ENCODE measurements at places on chromosomes 1 and 21.

DNA sequence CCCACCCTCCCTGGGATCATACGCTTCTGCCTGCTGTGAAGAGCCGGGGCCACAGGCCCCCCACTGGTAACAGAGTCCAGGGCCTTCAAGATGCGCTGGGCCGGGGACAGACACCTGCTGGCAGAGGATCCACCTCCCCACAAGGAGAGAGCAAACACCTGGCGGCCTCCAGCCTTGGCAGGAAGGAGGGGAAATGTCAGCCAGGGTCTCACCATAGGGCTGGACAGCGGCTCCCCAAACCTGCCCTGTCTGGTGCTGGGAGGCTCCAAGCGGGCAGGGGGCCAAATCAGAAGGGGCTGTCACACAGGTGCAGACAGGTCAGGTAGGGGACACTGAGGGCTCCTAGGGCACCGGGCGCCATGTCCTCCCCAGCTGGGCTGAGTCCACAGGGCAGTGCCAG lies 58.9 kb downstream of the KCNAB2 start:
- no peak for DNase-seq

DNA sequence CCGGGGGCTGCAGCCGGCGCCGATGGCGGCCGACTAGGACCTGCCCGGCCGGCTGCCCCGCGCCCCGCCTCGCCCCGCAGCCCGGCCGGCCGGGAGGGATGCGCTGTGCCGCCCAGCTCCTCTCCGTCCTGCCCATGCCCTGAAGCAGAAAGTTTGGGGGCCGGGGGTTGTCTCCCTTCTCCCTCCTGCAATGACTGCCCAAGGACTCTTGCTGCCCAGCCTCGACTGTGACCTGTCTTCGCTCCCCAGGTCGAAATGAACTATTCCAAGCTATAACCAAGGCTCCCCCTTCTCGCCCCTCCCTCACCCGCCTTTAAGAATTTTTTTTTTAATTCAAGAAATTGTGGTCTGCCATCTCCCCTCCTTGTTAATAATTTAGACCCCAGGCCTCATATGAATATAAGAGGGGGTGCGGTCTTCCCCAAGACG lies 361 bp downstream of the TMCC2 start:
- no peak for DNase-seq

GRCh38 chr1:109671067-109671466 lies 3.2 kb downstream of the GSTM2 start:
- DNase-seq: no peak

DNA sequence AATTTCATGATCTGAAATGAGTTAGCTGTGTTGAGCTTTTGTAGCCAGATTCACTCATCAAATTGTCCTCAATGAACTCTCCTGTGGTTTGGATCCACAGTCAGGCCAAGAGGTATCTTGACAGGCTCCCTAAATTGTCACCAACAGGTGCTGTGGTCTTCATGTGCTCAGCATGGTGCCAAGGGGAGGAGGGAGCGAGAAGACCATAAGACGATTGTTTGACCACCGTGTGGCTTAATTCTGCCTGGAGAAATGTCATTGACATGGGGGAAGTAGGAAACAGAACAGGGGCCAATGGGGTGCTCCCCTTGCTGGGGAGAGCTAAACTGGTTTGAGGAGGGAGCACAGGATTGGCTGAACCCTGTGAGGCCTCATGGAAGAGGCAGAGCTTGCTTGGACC lies 219.3 kb downstream of the KCNJ6 start:
- no peak for DNase-seq

- no peak for DNase-seq
These were observed 494.0 kb downstream of the KCNT2 start for GRCh38 chr1:196114193-196114592.

DNA sequence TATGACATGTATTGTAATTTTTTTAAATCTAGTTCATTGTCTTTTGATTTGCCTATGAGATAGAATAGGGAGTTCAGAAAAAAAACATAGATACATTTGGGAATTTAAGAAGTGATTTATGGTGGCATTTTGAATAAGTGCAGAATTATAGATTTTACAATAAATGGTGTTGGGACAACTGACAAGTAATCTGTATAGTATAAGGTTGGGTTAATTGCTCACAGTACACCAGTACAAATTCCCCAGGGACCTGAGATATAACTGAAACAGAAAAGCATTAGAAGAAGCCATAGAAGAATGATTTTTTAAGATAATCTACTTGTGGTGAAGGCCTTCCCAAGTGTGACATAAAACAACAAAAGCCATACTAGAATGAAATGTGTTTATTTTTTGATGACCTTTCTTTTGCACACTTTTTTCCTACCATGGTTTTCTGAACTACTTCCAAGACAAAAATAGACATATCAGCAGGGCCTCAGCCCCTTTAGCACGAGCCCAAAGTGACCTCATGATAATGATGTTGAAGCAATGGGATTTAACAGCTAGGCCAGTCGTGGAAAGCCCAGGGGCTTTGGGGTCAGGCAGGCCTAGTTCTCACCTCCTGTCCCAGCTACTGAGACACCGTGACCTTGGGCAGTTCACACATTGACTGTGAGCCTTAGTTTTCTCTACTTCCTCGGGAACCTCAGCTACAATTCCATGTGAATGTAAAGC lies 87.4 kb downstream of the GREM2 start:
- DNase-seq: no peak

- DNase-seq: no peak
These were observed 62.5 kb upstream of the ACTL8 start for GRCh38 chr1:17692645-17693044.

GRCh38 chr1:113040041-113040440 lies 33.0 kb upstream of the LRIG2 start:
- no peak for DNase-seq

GRCh38 chr1:118322331-118322730 lies 137.3 kb upstream of the SPAG17 start:
- no peak for DNase-seq

- DNase-seq: no peak
These were observed 32.7 kb upstream of the WASF2 start for GRCh38 chr1:27522432-27523336.

DNA sequence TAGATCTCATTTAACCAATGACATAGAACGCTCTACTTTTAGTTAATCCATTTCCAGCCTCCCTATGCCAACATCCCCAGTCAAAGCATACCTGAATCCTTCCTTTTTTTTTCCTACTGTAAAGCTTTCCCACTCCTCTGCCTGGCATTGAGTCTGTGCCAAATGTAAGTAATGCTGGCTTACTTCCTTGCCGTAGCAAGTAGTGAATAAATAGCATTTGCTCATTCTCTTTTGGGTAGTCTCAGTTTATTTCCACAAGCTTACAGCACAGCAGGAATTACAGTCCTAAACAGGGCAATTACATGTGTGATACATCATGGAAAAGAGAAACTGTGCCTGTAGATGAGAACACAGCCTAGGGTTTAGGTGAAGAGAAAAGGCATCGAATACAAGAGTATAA lies 352.6 kb upstream of the NEGR1 start:
- DNase-seq: no peak

- DNase-seq: no peak
These were observed 8.5 kb upstream of the FYB2 start for GRCh38 chr1:56827711-56828110.

DNA sequence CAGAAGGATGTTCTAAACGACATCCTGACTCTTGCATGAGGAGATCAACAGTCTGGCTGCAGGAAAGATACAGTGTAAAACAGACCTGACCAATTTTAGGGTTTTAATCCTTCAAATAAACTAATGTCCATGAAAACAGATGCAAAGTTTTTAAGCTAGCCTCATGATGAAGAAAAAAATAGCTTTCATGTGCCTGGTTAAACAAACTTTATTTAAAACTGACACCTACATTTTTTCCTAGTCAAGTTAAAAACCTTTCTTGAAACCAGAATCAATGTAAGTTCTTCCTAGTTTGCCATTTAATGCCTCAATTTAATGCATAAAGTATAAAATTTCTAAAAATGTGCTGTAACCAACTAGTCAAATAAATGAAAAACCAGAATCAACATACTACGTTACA lies 2.9 kb downstream of the WDR26 start:
- no peak for DNase-seq

- no peak for DNase-seq
These were observed 7.6 kb downstream of the CD101 start for GRCh38 chr1:117009132-117009531.

DNA sequence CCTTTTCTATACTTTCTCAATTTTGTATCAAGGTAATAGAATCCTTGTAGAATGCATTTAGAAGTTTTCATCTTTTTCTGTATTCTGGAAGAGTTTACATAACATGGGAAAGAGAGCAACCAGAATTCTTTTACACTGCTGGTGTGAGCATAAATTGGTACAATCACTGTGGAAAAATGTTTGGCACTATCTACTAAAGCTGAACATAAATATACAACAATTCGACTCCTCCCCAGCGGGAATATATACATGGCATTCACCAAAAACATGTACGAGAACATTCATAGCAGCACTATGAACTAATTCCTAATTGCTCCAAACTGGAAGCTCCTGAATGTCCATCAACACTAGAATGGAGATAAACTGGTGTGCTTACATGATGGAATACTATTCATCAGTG lies 1.8 kb upstream of the ACBD6 start:
- no peak for DNase-seq

DNA sequence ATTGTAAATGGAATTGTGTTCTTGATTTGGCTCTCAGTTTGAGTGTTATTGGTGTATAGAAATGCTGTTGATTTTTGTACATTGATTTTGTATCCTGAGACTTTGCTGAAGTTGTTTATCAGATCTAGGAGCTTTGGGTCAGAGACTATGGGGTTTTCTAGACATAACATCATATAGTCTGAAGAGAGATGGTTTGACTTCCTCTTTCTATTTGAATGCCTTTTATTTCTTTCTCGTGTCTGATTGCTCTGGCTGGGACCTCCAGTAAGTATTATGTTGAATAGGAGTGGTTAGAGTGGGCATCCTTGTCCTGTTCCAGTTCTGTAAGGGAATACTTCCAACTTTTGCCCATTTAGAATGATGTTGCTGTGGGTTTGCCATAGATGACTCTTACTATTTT lies 39.1 kb upstream of the ANGPTL1 start:
- DNase-seq: no peak

- DNase-seq: no peak
These were observed 412.1 kb downstream of the LTN1 start for GRCh38 chr21:28580585-28580984.

GRCh38 chr1:51214615-51215131 lies 21.4 kb upstream of the RNF11 start:
- no peak for DNase-seq

DNA sequence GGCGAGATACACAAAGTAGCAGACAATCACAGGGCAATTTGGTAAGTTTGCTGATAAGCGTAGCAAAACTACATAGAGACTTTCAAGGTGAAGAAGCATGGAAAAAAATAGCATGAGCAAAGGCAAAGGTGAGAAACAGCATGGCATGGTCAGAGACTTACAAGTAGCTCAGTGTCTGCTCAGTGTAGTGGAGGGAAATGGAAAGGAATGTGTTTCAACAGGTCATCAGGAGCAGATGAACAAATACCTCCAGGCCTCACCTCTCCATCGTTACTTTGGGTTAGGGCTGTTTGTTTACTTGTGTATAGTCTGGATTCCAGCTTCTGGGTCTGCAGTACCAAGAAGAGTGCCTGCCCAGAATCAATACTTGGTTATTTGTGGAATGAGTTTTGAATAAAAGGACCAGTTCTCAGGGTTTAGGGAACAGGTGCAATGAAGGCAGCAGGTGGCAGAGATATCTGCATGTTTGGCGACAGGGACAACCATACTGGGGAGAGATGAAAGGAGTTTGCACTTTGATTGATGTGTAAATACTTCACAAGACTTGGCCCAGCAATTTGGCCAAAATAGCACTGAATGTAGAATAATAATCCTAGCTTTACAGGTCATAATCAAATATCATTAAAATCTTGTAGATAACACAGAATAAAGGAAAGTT lies 97.0 kb upstream of the FGGY start:
- no peak for DNase-seq

DNA sequence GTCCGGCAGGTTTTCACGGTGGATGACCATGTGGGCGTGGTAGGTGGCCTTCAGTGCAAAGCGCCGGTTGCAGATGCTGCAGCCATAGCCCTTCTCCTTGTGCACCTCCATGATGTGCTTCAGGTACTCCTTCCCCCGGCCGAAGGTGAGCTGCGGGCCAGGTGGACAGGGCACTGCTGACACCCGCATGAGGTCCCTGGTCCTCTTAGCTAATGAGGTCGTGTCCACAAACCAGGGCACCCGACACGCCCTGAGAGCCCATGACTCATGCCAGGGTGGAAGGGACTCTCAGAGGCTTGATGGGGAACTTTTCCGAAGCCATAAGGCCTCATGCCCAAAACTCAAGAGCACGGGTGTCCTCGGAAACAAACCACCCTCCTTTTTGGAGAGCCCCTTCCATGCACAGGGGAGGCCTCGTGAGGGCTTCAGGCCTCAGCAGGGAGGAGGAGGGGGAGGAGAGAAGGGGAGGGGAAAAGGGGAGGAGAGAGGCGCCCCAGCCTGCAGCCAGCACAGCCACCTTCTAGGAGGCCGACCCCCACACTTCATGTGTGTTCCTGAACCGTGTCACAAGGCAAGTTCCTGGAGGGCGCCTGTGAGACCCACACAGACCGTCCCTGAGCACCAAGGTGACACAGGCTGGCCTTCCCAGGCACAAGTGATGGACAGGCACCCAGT lies 54.4 kb upstream of the RIPK4 start:
- DNase-seq: no peak

DNA sequence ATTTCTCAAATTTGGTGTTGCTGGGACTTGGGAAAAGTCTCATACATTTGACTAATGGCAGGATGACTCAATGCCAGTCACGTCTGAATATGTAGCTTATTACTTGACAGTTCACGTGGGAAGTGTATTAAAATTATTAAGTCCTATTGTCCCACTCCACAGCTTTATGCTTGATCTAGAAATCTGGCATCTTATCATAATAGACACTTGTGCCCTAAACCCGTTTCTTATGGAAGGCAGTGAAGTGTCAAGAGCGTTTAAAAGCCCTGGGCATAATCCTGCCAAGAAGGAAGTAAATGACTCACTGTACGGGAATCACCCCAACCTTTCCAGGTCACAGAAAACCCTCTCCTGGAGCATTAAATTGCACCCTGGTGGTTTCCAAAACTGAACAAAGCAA lies 207.4 kb downstream of the APP start:
- no peak for DNase-seq

GRCh38 chr1:16251381-16251780 lies 14.4 kb upstream of the CPLANE2 start:
- no peak for DNase-seq

DNA sequence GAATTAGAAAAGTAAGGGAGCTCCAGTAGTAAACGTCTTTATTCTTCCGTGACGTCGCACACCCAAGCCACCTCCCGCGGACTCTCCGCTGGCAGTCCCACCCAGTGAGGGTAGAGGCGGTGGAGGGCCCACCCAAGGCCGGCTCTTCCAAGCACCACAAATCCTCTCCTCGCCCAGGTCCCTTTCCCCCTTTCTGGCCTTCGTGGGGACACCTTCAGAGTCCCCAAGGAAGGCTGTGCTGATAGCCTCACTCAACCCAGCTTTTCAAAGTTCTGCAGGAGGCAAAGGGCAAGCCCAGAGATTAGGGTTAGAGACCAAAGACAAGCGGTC lies 349 bp upstream of the GPN2 start:
- DNase-seq: no peak

DNA sequence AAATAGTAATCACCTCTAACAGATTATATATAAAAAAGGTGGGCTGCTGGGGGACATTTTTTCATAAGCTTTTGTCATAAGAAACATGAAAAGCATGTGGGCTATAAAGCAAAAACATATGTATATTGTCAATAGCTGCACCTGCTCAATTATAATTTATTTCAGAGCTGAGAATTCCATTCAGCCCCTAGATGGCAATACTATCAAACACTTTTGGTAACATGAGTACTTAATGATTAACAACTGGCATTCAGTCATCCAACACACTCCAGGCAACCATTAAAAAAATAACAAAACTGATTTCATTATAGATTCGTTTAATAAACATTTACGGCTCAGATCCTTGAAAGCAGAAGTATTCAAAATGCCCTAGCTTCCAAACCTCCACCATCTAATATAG lies 115.1 kb downstream of the KCTD3 start:
- no peak for DNase-seq
